ENCODE measurements at places on chromosomes 3 and 15.

DNA sequence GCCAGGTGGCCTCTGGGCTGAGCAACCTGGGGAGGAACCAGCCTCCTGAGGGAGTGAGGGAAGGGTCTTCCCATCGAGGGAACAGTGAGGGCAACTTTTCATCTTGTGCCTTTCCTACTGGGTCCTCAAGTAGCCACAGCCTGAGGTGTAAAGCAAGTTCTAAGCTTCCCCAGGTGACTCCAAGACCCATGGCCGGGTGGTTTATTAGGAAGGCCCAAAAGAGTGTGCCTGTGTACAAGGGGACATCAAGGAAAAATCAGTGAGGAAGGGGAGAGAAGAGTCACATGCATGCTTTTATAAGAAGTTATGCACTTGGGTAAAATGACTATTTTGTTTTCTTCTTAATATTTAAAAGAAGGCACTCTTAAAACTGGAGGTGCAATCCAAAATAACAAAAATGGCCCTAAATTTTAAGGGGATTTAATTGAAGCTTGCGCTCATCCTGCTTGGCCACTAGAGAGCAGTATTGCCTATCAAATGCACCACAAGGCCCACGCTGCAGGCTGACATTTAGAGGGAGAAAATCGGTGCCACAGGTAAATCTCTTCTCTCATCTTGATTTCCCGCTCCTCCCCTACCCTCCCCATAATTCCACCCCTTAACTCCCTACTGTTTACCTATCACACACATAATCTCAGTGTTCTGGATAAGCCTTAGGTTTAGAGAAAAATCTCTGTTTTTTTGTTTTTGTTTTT, 6.7 kb downstream of the NANOGP8 start:
- H3K27me3 ChIP-seq: no peaks in the 10 kb centered on the region
- no peaks in the 10 kb centered on the region for H3K4me1 ChIP-seq
- H3K4me3 ChIP-seq: no peak overlapping the region
- DNase-seq: no peak
- H3K36me3 ChIP-seq: no peaks in the 10 kb centered on the region
- H3K27ac ChIP-seq: no peak overlapping the region

GRCh38 chr3:175338775-175339535, 479.8 kb downstream of the NAALADL2 start:
- no peaks in the 10 kb centered on the region for H3K36me3 ChIP-seq
- H3K27me3 ChIP-seq: no peaks in the 10 kb centered on the region
- no peak overlapping the region for H3K4me3 ChIP-seq
- H3K4me1 ChIP-seq: no peaks in the 10 kb centered on the region
- H3K27ac ChIP-seq: no peak overlapping the region
- no peak for DNase-seq

GRCh38 chr3:18424729-18425640, at the start of gene SATB1:
Gene SATB1, minus strand, starts transcription at chr3:18425339. Its CDS starts 4,372 bp downstream, at chr3:18420967.
- peak within 1 kb of the TSS; percentile 76 for H3K4me3 ChIP-seq
- no peaks in the 10 kb centered on the region for H3K36me3 ChIP-seq
- peaks cover 7% of the 10 kb centered on the region for H3K27me3 ChIP-seq
- no peak within 1 kb of the TSS for H3K27ac ChIP-seq
- H3K4me1 ChIP-seq: peaks cover 9% of the 10 kb centered on the region

DNA sequence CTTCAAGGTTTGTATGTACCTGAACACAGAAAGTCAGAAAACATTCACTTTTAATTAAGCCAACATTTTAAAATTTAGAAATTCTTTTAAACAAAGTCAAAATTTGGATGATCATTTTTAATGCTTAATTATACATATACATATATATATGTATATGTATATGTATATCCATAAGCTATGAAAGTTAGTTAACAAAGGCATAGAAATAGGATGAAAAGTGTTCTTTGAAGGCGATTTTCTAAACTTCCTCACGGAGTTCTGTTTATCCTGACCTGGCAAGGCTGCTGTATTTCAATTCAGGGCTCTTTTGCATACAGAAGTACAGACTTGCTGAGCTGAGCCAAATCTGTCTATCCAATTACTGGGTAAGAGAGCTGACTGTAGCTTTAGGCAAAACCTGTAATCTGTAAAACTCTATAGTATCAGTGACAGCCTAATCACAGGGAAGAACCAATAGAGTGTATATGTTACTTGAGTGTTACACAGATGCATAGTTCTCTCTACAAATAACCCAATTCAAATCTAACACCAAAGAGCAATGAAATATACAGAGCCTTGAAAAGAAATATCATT, 32.1 kb upstream of the THRB start:
- no peaks in the 10 kb centered on the region for H3K27me3 ChIP-seq
- no peaks in the 10 kb centered on the region for H3K4me1 ChIP-seq

- no peaks in the 10 kb centered on the region for H3K36me3 ChIP-seq
- H3K27ac ChIP-seq: no peak overlapping the region
- DNase-seq: no peak
- H3K4me1 ChIP-seq: peaks cover 3% of the 10 kb centered on the region
- H3K4me3 ChIP-seq: no peak overlapping the region
Measured at GRCh38 chr3:119743921-119744320, 38.0 kb upstream of the NR1I2 start.

- H3K36me3 ChIP-seq: no peaks in the 10 kb centered on the region
- no peaks in the 10 kb centered on the region for H3K27me3 ChIP-seq
- no peak for DNase-seq
- H3K4me3 ChIP-seq: no peak overlapping the region
- H3K4me1 ChIP-seq: no peaks in the 10 kb centered on the region
- no peak overlapping the region for H3K27ac ChIP-seq
Measured at GRCh38 chr3:82281205-82281604, 519.8 kb upstream of the GBE1 start.

DNA sequence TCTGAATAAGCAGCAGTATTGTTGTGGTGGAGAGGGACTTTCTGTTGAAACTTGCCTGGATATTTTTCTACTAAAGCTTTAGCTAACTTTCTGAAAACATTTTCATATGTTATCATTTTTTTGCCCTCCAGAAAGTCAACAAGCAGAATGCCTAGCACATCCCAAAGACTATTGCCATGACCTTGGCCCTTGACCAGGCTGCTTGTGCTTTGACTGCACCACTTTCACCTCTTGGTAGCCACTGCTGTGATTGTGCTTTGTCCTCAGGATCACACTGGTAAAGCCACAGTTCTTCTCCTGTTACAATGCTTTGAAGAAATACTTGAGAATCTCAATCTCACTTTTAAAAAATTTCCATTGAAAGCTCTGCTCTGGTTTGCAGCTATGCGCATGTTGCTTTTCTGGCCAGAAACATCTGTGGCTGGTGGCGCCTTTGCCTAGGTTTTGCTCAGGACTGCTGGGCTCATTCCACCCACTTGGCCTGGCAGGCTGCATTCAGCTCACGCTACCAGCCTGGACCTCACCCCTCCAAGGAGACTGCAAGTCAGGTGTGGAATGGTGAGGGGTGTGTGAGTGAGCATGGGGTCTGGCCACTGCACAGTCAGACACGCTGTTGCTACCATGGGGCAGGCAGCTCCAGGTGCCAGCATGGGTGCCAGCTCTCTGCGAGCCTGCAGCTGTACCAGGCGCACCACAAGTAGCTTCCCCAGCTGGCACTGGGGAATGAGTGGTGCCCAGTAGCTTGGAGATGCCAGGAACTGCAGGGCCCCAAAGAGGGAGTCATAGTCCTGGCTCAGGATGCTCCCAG, 89.8 kb upstream of the TNFSF10 start:
- H3K4me1 ChIP-seq: peaks cover 3% of the 10 kb centered on the region
- DNase-seq: no peak
- no peak overlapping the region for H3K4me3 ChIP-seq
- no peaks in the 10 kb centered on the region for H3K36me3 ChIP-seq
- H3K27ac ChIP-seq: no peak overlapping the region

DNA sequence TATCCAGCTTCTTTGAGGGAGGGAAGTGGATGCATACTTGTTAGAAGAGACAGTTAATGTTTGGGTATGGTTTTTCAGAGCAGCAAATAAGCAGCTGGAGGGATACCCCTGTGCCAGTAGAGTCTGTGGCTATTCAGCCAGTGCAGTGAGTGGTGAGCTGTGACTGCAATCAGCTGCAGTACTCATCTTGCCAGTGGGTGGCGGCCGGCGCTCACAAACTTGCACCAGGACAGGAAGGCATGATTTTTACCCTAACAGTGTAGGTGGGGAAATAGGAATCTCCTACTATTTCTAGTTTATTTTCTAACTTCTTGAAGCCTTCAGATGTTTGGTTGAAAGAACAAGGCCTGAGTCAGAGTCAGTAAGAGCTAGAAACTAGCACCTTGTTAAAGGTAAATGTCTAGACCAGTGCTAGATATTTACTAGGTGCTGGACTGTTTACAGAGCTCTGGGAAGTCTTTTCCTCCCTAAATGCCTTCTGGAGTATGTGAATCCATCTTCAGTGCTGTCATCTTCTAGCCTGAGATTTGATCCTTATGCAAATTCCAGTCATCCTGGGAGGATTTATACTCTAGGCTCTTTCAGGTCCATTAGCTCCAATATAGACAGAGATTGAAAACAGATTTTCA, 23.6 kb downstream of the TIMP4 start:
- no peak overlapping the region for H3K27ac ChIP-seq
- H3K27me3 ChIP-seq: no peaks in the 10 kb centered on the region
- no peak overlapping the region for H3K4me3 ChIP-seq

GRCh38 chr15:63524316-63525015, 20.1 kb downstream of the USP3 start:
- H3K4me1 ChIP-seq: peaks cover 10% of the 10 kb centered on the region
- no peak overlapping the region for H3K4me3 ChIP-seq
- no peaks in the 10 kb centered on the region for H3K36me3 ChIP-seq

GRCh38 chr3:24096695-24097290, 151.7 kb downstream of the NR1D2 start:
- no peaks in the 10 kb centered on the region for H3K27me3 ChIP-seq
- H3K27ac ChIP-seq: no peak overlapping the region
- no peak for DNase-seq
- no peaks in the 10 kb centered on the region for H3K4me1 ChIP-seq
- no peak overlapping the region for H3K4me3 ChIP-seq
- no peaks in the 10 kb centered on the region for H3K36me3 ChIP-seq

Measured in GM12878 (cell line).